ENCODE measurements at places on chromosomes 5 and 9. TPM values are rescaled to one million over a fixed set of nuclear protein-coding genes. Genes with fewer than 3 reads are reported as not detected.

DNA sequence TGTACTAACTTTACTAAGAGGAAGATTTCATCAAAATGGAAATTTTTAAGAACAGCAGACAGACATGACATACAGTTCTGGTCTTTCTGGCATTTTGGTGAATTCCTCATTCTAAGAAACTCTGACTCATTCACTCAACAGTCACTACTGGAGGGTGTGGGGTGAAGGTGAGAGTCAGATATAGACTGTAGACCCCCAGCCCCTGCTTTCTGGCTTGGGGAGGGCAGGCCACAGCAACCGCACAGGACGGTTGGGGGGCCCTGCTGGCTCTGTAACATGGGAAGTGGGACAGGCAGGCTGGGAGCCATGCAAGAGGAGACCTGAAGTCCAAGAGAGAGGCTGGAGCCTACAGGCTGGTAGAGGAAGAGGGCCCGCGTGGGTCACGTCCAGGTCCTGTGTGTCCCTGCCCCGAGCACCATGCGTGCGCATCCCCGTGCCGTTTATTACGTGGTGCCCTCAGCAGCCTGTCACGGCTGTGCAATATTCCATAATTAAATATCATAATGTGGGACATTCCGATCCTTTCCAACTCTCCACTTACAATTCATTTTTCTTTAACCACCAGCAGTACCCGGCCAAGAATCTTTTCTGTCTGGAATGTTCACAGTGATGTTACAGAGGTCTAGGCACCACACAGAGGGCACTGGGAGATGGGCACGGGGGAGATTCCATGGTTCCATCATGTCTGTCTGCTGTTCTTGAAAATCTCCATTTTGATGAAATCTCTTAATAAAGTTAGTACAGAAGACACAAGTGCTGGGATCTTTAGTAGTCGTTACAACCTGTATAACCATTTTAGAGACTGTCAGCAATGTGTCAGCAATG lies 75.5 kb downstream of the SEMA4D start:
- no peak for DNase-seq

DNA sequence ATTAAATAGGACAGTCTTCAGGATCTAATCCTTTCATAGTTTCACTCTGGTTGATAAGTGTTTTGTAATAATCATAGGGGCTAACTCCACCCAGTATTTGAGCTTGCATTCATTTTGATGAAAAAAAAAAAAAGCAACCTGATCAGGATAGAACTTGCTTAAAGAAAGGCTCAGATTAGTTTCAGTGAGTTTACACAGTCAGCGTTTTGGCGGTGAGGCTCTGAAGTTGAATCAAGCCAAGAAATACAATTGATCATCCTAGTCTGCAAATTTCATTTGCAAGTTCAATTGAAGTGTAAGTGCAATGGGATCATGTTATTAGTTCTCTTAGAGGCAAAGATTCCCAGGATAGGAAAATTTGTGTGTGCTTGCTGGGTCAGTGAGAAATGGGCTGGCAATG lies 159.7 kb upstream of the ELL2 start:
- no peak for DNase-seq

MAPKAP1 gene
- 56.5 TPM for total RNA-seq

DNA sequence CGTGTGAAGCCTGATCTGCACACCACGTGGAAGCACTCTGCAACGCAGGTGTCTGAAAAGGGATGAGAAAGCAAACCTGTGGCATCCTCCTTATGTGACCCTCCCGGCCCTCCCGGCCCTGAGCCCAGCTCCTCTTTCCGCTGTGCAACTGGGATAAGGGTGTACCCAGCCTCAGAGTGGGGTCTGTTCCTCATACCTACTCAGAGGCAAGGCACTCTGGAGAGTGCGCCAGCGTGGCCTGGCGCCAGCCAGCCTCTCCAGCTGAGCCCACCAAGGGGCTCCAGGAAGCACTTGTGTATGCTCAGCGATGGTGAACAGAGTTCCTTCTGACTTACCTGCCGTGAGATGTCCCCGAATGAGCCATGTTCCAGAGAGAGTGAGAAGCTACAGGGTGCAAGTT lies 102.8 kb downstream of the IRX1 start:
- no peak for DNase-seq

RLN2 gene
- 0.28 TPM for total RNA-seq

DNA sequence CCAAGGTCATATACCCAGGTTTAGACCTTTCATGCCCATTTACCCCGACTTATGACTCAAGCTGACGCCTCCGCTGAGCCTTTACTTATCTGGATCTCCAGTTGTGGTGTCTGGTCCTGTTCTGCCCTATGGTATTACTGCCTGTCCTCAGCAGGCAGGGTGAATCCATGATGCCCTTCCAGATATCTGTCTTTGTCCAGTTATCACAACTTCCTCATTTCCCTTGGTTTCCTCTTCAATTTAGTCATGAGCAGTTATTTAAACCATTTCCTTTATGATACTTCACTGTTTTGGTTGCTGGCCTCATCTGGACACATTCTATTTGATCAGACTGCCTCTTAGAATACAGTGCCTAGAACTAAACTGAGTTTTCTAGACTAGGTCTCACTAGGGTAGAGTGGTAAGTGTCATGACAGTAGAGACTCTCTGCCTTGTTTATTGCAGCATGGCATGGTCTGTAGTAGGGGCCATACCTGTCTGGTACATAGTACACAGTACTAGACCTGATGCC lies 93.3 kb downstream of the MELK start:
- no peak for DNase-seq

PCDHB10 gene
- total RNA-seq, result 0.56 TPM

Data from left colon (tissue), 2 donors.